ENCODE measurements at places on chromosomes 11 and 22. TPM values are rescaled to one million over a fixed set of nuclear protein-coding genes. Genes with fewer than 3 reads are reported as not detected.
A peak's percentile ranks its signal among the peaks of the same experiment; 100 is the strongest.

DNA sequence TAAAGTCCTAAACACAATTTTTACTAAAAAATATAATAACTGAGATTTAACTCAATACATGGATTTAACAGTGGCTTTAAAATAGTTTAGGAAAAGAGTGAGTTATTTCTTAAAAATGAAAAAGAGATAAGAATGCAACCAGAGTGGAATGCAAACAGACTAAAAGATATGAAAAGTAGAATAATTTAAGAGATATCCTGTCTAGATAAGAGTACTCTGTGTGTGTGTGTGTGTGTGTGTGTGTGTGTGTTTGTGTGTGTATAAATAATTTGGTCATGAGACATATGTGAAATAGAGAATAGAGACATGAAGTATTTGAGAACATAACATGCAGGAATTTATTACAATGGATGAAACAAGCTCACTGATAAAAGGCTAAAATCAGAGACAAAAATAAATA lies 986.9 kb upstream of the CHORDC1 start:
- no peak for DNase-seq

GRCh38 chr11:13663631-13664071 lies 4.8 kb upstream of the FAR1 start:
- DNase-seq: no peak

SLC22A25 gene
- not detected for total RNA-seq

GRCh38 chr11:133563505-133564025 lies 31.3 kb upstream of the OPCML start:
- no peak for DNase-seq

- DNase-seq: no peak
Observed at GRCh38 chr22:44383652-44384562, 71.2 kb upstream of the SHISAL1 start.

DNA sequence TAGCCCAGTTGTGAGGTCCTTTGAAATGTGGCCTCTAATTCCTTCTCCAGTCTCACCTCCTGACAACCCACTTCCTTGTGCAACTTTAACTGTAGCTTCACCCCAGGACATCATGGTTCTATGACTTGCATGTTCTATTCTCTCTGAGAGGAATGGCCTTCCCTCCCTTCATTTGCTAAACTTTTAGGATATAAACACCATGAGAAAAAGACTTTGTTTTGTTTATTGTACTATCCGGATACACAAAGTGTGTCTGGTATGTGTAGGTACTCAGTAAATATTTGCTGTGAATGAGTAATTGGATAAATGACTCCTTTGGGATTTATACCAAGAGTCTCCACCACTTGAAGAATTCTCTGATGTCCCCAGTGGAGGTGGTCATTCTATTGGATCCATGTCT lies 547.6 kb downstream of the INSC start:
- no peak for DNase-seq

- no peak for DNase-seq
Observed at GRCh38 chr22:41688365-41689211, at the start of gene SNU13. Gene SNU13 (minus strand): TSS chr22:41688867. CDS start chr22:41688796, 71 bp downstream.

MYO18B gene
- not detected for total RNA-seq

- peak; percentile 61 for DNase-seq
Observed at GRCh38 chr22:40499209-40499623, 128.8 kb downstream of the SGSM3 start.

P2RY2 gene
- 1.1 TPM for total RNA-seq

IFTAP gene
- 13.2 TPM for total RNA-seq

DNA sequence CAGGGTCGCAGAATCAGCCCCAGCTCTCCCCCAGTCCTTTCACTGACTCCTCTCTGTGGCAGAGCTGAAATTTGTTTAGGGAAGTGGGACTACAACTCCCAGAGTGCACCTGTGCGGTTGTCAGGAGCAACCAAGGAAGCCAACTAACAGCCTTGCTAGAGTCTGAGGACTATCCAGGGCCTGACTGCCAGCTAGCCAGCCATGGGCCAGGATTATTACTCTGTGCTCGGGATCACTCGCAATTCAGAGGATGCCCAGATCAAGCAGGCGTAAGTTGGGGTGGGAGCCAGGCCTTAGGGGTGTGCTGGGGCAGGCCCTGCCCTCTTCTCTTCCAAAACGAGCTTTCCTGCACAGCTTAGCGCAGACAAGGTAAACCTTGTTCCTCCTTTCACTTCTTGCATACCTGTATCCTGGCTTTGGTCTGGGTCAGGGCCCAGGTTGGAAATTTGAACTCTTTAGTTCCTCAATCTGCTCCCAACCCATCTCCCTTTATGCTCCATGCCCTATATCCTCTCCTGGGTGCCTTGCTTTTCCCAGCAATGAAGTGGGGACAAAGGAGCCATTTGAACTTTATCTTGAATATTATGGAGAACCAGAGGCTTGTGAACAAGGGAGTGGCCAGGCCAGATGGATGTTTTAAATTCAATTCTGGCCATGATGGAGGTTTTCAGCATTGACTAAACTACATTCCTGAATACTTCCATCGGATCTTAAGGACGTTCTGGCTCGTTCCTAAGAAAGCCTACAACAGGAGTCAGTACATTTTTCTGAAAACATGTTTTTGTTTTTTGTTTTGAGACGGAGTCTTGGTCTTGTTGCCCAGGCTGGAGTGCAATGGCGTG lies at the start of gene DNAJB13:
Gene DNAJB13, plus strand, starts transcription at position 158 of the 842 bp plus-strand sequence. Its CDS starts 44 bp downstream, at position 202.
- DNase-seq: no peak

TMEM191C gene
- total RNA-seq: 3.8 TPM

DNA sequence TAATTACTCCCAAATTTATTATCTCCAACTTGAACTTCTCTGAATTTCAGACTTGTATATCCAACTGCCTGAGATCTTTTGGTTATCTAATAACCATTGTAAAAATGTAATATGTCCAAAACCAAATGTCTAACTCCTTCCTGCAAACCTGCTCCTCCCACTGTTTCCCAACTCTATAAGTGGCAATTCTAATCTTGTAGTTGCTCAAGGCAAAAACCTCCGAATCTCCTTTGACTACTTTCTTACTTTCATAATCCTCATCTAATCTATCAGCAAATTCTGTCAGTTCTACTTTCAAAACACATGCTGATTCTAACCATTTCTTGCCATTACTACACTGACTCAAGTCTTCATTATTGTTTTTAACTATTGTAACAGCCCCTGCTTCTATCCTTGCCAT lies 55.7 kb downstream of the FAM168A start:
- DNase-seq: no peak

GRCh38 chr22:20651286-20651685 lies 122.6 kb upstream of the SERPIND1 start:
- DNase-seq: no peak

DNA sequence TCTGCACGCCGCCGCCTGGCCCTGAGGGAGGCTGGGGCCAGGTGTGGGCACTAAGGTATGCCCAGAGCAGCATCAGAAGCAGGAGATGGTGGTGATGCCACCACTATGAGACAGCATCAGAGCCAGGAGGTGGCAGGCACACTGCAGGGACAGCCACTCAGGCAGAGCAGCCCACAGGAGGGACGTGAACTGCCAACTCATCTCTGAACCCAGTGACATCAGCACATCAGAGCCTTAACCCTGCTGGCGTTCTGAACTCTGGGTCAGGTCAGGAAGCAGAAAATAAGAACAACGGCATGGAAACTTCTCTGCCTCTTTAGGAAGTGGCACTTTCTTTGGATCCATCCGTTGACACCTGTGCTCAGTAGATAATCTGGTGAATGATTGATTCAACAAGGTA lies 14.7 kb upstream of the IFT27 start:
- DNase-seq: no peak

DNA sequence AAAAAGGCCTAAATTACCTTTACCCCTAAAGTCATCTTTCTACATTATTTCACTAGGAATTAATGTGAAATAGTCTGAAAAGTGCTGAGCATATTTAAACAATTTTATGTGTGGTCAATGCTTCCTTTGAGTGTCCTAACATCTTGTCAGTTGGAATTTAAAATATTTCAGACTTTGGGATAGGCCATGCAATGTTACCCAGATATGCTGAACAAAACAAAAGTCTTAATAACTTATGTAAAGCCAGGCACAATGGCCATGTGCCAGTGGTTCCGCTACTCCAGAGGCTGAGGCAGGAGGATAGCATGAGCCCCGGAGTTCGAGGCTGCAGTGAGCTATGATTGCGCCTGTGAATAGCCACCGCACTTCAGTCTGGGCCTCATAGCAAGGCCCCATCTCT lies 137.4 kb downstream of the CADM1 start:
- DNase-seq: no peak

OR51I1 gene
- total RNA-seq: not detected

CSRP3 gene
- not detected for total RNA-seq

Measured in epithelial cell of proximal tubule (primary cell).